ENCODE measurements at places on chromosomes 4 and X.

GRCh38 chr4:2617955-2618354, 81.5 kb downstream of the FAM193A start:
- DNase-seq = no peak

- no peak for DNase-seq
These were observed 66.4 kb downstream of the AMMECR1 start for GRCh38 chrX:110251526-110251925.

DNA sequence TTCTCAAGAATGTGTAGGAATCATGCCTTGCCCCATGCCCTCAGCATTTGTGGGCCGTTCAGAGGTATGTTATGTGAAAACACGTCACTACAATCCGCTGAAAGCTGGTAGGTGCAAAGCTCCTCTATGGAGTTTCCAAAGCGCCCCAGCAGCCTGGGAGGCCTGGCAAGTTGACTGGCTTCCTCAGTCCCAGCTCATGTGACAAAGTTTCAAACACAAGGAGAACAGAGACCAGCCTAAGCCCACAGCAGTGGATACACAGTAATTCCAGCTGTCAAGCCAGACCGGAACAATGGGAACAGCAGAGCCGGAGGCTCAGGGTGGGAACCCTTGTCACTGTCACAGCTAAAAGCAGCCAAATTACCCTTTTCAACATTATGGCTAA, 33.5 kb downstream of the NAT8L start:
- no peak for DNase-seq

GRCh38 chr4:79852305-79852730, 220.7 kb downstream of the ANTXR2 start:
- no peak for DNase-seq

DNA sequence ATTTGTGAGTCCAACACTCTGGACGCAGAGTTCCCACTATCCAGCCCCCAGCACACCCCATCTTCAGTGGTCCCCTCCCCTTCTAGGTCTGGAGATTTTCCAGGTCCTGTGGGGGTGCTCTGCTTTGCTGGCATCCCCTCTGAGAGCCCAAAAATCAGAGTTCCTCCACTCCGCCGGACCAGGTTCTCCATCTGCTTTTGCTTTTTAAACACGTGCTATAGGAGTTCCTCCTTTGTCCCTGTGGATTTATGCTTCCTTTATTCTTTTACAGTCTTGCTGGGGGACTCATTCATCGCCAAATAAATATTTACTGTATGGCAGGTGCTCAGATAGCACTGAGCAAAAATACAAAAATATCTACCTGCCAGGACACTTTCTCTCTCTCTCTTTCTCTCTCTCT, 324.7 kb downstream of the STK32B start:
- no peak for DNase-seq

- no peak for DNase-seq
These were observed 1069.5 kb downstream of the FAM133A start for GRCh38 chrX:94743478-94743877.

DNA sequence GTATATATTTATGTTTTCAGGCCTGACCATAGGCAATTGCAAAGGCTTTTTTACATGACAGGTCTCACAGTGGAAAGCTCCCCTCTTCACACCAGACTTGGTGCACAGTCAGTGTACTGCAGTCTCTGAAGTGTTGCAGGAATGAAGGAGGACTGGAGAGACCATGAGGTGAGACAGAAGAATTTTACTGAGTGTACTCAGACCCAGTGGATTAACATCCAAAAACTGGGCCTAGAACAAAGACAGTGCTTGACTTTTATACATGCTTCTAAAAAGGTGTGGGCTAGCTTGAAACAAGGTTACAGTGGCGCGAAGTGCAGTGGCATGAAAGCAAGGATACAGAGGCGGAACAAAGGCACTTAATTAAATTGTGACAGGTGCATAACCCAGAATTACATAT, 822.9 kb downstream of the RAPGEF2 start:
- no peak for DNase-seq

DNA sequence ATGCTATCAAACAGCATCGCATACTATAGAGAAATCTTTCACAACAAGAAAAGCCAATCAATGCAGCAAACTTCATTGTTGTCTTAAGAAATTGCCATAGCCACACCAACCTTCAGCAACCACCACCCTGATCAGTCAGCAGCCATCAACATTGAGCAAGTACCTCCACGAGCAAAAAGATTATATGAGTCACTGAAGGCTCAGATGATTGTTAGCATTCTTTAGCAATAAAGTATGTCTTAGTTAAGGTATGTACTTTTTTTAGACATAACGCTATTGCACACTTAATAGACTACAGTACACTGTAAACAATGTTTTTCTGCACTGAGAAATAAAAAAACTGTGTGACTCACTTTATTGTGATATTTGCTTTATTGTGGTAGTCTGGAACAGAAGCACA, 37.8 kb upstream of the FUNDC1 start:
- no peak for DNase-seq

DNA sequence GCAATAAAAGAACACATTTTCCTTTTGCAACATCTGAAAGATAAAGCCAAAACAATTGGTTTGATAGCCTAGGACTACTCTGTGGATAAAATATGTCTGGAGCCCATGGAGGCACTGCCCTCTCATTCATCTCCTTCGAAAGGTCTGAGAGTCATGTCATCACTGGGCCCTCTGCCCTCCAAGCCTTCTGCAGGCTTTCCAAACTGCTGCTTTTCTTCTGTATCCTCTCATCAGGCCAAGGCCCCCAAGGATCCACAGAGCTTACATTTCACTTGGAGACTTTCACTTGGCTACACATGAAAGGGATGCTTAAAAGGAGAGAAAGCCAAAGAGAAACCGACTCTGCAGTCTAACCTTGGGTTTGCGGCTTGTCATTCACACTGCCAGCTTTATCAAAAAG, 109.9 kb downstream of the SH3RF1 start:
- DNase-seq = no peak

DNA sequence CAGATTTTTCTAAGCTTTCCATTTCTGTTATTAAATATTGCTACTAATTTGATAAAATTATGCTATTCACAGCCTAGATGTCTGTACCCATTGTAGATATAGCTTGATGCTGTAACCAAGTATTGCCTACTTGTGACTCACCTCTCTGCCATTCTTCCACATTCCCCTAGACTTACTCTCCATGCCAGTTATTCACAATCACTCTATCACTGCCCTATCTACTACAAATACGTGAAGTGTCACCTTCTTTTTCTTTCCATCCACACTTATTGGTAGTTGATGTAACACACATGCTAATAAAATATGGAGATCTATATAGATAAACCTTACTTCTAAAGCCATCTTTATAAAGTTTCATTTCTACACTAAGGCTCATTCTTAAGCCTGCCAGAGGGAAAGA, 179.4 kb upstream of the PACRGL start:
- no peak for DNase-seq

DNA sequence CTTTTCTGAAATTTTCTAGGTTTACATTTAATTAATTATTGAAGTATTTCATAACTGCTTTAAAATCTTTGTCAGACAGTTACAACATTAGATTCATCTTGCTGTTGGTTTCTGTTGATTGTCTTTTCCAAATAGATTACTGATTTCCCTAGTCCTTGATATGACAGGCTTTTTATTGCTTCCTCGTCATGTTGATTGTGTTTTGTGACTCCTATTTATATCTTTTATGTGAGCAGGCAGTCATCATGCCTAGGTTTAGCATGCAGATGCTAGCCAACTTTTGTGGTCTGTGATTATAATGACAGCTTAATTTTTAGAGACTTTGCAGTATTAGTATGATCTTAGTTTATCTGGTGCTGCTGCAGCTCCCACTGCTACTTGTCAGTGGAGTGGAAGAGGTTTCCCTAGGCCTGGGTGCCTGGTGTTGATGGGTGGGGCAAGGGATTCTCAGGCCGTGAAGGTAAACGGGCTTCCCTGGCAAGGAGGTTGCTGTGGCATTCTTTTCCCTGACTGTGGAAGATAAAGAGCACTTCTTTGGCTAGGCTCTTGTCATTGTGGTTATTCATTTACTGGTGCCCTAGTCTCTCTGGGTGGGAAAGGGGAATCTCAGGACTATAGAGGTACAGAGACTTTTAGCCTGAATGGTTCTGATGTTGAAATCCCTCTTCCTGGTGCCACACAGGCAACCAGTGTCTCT, 65.7 kb downstream of the SERPINA7 start:
- no peak for DNase-seq

DNA sequence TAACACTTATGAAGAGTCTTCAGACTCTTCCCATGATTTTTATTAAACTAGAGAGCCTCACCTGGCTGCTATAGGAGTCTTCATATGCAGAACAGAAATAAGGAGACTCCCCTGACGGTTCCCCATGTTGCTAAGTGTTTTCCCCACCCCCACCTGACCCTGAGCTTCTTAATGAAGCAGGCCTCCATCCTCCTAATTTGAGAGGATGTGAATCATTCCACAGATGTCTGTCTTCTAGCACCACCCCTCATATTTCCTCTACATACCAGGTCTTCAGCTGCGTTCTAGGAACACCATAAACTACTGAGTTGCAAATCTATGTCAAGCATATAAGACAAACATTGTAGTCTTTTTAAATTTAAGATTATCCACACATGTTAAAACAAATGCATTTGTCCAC, 36.9 kb downstream of the RP2 start:
- DNase-seq = no peak

DNA sequence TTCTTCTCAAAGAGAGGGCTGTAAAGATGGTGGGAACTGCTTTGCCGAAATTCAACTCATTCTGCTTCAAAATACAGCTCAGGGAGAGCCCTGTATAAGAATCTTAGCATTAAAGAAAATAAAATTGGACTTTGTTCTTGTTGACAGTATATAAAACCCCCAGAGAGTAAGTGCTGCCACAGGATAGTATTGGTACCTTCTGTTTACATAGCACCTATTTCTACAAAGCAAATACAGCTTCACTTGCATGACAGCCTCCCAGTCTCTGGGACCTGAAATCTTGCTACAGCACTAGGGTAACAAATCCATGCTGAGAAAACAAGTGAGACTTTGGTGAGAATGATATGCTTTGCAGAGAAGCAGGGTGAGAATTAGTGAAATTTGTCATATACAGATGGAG, 428.6 kb downstream of the ADGRL3 start:
- DNase-seq = no peak

Measured in CD8-positive, alpha-beta memory T cell (primary cell).